Activated naive CD4-positive, alpha-beta T cell (primary cell): ENCODE measurements at places on chromosomes 2 and 18.

DNA sequence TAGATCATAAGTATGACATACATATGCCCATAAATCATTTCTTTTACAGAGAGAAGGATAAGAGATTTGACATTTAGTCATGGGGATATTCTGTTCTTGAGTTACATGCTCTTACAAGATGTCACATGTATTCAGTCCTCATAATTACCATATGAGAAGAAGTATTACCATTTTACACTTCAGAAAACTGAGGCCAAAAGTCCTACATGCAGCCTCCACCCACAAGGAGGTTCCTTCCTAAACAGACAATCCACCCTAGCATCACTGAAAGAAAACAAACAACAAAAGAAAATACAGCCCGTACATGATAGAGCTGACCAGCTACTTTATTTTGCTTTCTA, 335.1 kb downstream of the SETBP1 start:
- DNase-seq: no peak

DNA sequence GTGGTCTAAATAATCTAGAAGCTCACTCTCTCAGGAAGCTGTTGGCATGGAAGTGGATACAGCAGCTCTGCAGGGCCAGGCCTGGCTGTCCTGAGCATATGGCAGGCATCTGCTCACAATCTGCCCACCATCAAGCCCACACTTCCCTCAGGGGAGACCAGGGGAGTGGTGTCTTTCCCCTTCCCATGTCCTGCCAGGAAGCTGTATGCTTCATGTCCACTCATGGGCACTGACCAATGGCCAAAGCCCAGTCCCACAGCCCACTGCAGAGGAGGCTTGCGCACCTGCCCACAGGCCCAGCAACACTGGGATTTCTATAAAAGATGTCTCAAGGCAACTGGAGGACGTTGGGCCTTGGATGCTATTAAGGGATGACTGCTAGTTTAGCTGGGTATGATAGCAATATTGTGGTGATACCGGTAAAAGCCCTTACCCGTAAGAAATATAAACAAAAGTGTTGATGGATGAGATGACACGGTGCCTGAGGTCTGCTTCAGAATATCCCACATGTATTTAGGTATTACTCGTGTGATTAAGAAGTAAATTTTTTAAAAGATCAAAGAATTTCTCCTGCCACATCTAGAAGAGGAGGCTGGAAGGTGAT, 106.7 kb upstream of the CTDP1 start:
- no peak for DNase-seq

GRCh38 chr18:56358608-56359280, 279.6 kb downstream of the TXNL1 start:
- DNase-seq: no peak

DNA sequence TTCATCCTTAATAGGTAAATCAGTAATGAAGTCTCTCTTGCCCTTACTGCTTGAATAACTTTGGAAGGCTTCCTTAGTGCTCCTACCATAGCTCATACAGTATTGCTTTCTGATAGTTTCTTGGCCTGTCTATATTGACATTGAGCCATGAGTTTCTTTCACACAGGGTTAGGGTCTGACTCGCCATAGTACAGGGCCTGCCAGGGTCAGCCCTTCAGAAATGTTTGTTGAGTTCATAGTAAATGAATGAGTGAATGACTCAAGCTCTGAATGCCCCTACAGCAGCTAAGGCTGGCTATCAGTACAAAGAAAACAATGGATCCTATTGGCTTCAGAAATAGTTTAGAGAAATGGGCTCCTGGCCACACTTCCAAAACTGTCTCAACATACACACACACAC, 65.0 kb upstream of the LRATD1 start:
- no peak for DNase-seq

GRCh38 chr2:122703676-122704075, 948.2 kb downstream of the TSN start:
- no peak for DNase-seq

DNA sequence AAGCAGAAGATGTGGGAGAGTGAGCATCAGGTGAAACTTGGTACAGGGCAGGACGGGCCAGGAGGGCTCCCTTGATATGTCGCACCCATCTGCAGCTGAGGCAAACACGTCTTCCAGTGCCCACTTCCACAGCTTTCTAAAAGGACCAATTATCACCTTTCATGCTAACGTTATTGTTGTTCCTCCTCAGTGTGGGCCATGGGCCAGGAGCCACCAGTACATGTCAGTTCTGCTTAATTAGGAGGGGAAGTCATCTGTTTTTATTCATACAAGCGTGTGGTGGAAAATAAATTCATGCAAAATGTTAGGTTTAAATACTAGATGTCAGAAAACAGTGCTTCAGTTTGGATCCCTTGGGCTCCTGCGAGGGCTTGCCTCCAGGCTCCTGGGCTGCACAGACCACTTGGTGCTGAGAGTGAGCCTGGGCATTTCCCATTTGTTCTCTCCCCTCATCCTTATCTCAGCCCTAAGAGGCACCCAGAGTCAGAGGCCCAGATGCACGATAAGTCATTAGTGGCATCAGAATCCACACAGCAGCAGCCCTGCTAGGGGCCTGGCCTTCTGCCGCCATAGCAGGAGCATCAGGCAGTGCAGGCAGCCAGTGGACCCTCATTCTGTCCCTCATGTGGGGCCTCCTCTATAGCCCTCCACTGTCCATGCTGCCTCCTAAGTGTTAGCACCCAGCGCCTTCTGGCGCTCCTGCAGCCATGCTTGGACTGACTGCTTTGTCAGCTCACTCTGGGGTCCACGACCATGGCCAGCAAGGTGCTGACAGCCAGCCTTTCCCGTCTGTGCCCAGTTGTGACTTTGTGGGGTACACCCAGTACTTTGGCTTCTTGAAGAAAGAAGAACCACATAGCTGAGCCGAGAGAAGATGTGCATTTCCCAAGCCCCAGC, 539.8 kb upstream of the RAB6C start:
- no peak for DNase-seq

GRCh38 chr2:202317080-202317857, 51.7 kb downstream of the NOP58 start:
- no peak for DNase-seq

DNA sequence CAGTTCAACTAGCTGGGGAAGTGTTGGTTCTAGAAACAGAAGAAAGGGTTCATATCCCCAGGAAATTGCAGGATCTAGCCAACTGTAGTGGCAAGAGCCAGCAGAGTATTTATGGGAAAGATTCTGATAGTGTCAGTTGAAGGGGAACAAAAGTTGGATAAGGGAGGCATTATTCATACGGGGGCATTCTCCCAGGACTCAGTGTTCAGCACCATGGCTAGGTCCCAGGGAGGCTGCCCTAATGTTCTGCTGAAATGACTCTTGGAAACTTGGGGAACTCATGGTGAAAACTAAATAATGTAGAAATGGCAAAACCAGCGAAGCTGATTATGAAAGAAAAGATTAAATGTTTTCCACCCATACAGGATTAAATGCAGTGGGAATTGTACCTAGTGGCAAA, 543.7 kb downstream of the TRIB2 start:
- no peak for DNase-seq

DNA sequence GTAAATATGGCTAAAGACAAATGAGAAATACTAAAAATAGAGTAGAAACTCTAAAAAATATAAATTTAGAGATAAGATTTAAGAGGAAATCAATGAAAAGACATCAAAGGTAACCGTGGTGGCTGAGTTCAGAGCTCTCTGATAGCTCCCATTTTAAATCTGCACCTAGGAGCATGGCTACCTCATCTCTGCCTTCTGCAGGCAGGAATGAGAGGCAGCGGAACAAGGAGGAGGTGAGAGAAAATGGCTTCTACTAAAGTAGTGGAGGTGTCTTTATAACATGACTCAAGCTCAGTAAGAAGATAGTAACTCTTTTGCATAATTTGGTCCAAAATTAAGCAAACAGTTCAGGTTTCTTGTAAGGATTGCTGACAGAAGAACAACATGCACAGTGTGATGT, 758.7 kb upstream of the FSHR start:
- no peak for DNase-seq

GRCh38 chr2:238657132-238658053, 190.5 kb upstream of the TWIST2 start:
- DNase-seq: no peak

DNA sequence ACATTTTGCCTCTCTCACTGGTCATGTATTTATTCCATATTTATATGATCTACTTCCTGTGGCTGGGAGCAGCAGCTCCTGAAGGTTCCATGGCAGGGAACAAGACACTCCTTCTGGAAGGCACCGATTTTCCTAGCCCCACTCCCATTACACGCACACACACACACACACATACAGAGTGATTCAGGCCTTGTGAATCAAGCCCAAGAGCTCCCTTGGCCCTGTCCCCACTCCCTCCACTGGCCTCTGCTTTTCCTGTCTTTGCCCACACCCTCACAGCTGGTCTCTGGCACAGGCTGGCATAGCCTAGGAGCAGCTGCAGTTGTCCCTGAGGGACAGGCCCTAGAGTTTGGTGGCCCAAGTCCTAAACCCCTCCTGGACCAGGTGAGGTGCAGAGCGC, 201.7 kb downstream of the NAPG start:
- DNase-seq: no peak

- DNase-seq: no peak
These were observed 66.9 kb upstream of the TRIB2 start for GRCh38 chr2:12649602-12650400.

DNA sequence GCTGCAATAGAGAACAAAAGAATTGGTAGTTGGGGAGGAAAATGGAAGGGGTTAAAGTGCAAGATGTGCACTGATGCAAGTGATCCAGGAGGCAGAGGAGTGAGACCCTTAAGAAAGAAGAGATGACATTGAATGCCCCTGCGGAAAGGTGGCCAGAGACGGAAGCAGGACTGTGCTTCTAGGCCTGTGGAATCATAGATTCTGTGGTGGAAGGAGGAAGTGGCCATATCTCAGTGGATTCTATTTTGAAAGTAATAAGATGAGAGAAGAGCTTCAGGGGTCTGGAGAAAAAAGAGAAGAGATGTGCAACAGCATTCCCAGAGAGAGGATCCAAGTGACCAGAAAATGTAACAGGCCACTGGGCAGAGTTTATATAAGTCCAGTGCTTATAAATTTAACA, 18.6 kb upstream of the GYPC start:
- DNase-seq: no peak

- no peak for DNase-seq
These were observed 195.0 kb downstream of the DLGAP1 start for GRCh38 chr18:4260107-4260506.

DNA sequence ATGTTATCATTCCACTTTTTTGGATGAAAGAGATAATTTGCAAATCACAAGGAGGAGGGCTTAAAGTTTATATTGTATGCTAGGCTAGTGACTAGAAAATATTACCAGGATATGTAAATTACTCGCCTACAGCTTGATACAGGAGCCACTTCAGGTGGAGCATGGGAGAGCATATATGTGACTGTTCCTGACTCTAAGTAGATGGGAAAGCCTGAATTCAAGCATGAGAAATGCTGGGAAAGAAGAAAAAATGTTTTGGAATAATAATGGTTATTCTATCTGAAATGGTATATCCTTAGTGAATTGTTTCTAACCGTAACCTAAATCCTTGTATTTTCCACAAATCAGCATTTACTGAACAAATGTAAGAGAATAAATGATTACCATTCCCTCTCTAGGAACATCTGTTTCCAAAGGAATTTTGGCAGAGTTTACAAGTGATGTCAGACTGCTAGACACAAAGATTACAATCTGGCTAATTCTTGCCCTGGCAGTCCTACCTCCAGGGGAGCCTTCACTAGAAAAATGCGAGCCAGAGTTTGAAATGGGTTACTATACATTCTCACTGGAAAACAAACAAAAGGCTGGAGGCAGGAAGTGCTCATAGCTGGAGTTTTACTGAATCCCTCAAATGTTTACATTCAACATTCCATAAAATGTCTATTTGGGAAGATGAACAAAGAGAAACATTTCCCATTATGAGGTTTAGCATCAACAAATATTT, 129.4 kb upstream of the MAPRE2 start:
- no peak for DNase-seq

DNA sequence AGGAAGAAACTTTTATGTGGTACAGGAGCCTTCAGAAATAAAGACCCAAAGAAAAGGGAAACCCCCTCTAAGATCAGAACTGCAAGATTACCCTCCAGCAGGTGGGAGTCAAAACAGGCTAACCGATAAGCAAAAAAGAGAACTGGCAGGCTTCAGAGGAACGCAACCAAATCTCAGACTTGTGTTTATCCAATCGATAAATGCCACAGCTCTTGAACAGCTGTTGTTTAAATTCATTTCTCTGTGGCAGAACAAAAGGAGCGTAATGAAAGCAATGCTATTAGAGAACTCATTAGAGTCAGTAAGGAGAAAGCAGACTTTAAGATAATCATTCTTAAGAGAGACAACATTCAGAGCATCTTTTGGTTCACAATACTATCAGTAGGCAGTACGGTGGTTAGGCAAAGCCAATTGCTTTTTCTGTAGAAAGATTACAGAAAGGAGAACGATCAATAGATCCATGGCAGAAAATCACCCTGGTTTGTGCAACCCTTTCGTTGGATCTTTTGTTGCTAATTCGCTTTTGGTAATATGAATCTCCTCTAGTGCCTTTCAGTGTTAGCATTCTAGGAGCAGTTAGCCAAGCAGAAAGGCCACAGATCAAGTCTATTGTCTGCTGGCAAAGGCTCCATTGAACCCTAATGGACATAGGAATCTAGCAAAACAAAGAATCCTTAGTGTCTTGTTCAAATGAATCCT, 476.4 kb upstream of the CHST9 start:
- DNase-seq: no peak

DNA sequence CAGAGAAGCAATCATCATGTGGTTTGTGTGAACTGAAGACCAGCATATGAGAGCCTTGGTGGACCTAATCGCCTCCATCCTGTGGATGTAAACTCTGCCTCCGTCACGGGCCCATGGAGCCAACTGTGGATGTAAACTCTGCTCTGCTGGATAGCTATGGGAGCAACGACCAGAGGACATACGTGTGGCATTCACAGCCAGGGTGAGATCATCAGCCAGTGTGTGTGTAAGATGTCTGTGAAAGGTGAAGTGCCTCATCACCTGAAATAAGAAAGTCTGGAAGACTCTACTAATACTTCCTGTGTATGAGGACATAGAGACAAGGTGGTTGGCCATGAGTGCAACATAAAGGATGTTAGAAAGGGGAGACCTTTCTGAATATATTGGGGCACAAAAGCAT, 63.5 kb downstream of the CYB5A start:
- no peak for DNase-seq
